ENCODE measurements at places on chromosomes 11 and 22. TPM values are rescaled to one million over a fixed set of nuclear protein-coding genes. Genes with fewer than 3 reads are reported as not detected.

- DNase-seq = no peak
These were observed 1706.9 kb upstream of the RAG2 start for GRCh38 chr11:38304926-38305325.

GRCh38 chr22:26281941-26282340, 112.7 kb downstream of the SEZ6L start:
- no peak for DNase-seq

- no peak for DNase-seq
These were observed 10.3 kb downstream of the MRGPRF start for GRCh38 chr11:69002570-69003231.

NCR3LG1 gene
- 0.82 TPM for total RNA-seq
